ENCODE measurements at places on chromosomes 4 and X. TPM values are rescaled to one million over a fixed set of nuclear protein-coding genes. Genes with fewer than 3 reads are reported as not detected.

Gene MAGEB1
- not detected for total RNA-seq

- DNase-seq = no peak
Measured at GRCh38 chrX:50154429-50154828, 46.4 kb downstream of the AKAP4 start.

GRCh38 chr4:185920171-185920570 lies 108.2 kb upstream of the SORBS2 start:
- no peak for DNase-seq

- DNase-seq = no peak
Measured at GRCh38 chr4:40454816-40455215, 119.7 kb downstream of the CHRNA9 start.

GRCh38 chr4:7985072-7985471 lies 45.4 kb upstream of the AFAP1 start:
- no peak for DNase-seq

- no peak for DNase-seq
Measured at GRCh38 chr4:8732092-8732491, 139.5 kb downstream of the CPZ start.

DNA sequence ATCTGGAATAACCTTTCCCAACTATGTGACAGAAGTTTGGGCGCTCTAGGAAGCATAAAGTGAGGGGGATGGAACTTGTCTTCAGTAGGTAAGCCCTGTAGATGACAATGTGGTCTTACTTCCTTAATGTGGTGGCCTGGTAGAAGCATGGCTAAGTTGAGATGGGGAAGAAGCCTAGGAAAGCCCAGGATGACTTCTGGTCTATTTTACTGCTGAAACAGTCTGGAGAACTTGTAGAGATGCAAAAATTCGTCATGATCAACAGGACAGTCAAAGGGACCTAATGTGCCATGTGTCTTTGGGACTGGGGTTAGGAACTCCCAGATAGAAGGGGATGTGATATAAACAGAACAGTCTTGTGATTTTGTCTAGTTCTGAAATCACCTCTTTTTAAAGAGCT lies 40.8 kb downstream of the CCNG2 start:
- no peak for DNase-seq

Gene FAM236C
- total RNA-seq = not detected

- no peak for DNase-seq
Measured at GRCh38 chrX:40049084-40049641, 48.6 kb downstream of the BCOR start.

DNA sequence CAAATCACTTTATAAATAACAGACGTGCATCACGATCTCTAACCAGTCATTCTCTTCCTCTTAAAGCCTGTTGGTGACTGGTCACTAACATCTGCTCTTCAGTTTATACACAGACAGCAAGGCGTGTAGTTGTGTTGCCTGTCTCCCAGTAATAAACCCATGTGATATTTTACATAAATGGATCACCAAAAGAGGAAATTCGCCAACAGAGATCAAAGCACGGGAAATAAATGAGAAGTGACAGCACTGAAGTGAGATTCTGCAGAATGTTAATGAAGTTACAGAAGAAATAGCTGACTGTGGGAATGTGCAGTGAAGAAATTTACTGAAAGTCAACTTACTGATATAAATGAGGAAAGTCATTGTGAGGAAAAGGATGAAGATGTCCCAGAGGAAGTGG lies 47.0 kb downstream of the AFF1 start:
- no peak for DNase-seq

- no peak for DNase-seq
Measured at GRCh38 chr4:127609484-127609883, 23.3 kb upstream of the INTU start.

GRCh38 chr4:11585506-11585905 lies 156.8 kb upstream of the HS3ST1 start:
- DNase-seq = no peak

DNA sequence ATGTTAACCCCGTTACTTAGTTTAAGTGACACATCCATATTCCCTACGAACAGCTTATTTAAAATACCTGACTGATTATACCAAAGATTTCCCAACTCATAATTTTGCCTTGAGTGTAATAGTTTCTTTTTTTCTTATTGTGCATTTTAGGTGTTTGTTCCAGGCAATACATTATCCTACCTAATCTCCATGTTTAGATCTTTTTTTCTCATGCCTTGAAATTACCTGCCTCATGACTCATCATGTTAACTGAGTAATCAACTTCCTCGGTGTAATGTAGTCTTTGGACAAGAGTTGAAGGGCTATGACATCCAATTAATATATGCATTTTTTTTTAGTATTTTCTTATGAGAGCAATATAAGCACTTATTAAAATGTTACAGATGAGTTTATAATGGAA lies 228.7 kb upstream of the ANKRD50 start:
- DNase-seq = no peak

GRCh38 chr4:74682567-74683359 lies 111.6 kb downstream of the BTC start:
- no peak for DNase-seq

Gene RHOXF2B
- not detected for total RNA-seq

Gene NPY1R
- 1.2 TPM for total RNA-seq

- DNase-seq = peak; percentile 61
Measured at GRCh38 chr4:147860960-147861359, 129.1 kb downstream of the ARHGAP10 start.

DNA sequence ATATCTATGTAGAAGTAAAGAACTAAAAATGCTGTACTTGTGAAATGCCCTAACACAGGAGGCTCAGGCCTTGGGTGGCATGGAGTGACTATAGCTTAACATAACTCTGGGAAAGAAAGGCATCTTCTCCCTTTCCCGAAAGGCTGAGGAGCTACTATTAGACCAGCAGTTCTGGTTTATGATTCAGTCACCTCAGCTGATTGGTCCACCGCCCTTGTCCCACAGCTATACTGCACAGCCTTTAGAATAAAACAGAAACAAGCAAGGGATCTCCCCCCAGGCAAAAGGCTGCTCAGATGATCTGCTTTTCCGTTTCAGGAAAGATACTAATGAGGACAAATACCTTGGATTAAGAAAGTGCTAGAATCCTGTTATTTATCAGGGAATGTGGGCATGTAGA lies 171.3 kb downstream of the SNCA start:
- no peak for DNase-seq

DNA sequence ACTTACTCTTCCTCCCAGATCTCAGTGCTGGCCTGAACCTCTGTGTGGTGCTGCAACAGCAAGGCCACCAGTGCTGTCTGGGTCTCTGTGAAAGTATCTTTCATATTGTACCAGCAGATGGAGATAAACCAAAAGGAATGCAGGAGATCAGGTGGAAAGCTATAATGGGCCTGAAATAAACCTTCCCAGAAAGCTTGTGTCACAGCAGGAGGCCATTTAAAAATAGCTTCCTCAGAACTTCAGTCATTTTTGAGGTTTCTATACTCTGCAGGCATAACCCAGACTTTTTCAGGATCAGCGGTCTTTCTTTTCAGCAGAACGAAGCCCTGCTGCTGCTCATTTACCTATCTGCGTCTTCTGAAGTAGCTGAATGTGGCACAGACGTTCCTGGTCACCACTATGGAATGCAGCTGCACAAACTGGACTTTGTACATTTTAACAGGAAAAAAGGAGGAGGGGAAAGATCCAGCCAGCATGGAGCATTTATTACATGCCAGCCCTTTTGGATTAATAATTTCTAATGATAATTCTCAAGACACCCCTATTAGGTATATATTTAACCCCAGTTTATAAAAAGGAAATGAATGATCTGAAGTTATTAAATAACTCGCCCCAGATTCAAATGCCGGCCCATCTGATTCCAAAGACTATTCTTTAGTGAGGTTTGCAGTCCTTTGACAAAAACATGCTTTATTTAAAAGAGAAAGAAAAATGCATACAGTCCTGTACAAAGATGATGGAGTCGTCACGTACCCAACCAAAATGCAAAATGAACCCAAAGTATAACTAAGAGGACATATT lies 119.7 kb downstream of the NFKB1 start:
- no peak for DNase-seq

DNA sequence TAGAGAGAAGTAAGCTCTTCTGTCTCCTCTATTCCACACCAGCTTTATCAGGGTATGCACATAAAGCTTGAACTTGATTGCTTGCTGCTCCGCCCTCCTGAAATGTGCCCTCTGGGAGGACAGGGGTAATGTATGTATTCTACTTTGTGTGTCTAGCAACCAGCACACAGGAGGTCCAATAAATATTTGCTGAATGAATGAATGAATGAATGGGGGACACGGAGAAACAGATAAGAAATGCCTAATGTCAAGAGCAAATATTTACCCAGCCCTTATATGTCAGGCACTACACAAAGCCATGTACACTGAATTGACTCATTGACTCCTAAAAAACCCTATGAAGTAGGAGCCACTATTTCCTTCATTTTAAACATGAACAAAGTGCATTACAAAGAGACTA lies 2.3 kb upstream of the MSL3 start:
- DNase-seq = no peak

GRCh38 chrX:19354625-19355024 lies 10.9 kb downstream of the PDHA1 start:
- DNase-seq = no peak

- DNase-seq = peak; percentile 93
Measured at GRCh38 chrX:131704136-131704695, 160.3 kb downstream of the OR13H1 start.

Gene NALF2
- total RNA-seq = 0.11 TPM

DNA sequence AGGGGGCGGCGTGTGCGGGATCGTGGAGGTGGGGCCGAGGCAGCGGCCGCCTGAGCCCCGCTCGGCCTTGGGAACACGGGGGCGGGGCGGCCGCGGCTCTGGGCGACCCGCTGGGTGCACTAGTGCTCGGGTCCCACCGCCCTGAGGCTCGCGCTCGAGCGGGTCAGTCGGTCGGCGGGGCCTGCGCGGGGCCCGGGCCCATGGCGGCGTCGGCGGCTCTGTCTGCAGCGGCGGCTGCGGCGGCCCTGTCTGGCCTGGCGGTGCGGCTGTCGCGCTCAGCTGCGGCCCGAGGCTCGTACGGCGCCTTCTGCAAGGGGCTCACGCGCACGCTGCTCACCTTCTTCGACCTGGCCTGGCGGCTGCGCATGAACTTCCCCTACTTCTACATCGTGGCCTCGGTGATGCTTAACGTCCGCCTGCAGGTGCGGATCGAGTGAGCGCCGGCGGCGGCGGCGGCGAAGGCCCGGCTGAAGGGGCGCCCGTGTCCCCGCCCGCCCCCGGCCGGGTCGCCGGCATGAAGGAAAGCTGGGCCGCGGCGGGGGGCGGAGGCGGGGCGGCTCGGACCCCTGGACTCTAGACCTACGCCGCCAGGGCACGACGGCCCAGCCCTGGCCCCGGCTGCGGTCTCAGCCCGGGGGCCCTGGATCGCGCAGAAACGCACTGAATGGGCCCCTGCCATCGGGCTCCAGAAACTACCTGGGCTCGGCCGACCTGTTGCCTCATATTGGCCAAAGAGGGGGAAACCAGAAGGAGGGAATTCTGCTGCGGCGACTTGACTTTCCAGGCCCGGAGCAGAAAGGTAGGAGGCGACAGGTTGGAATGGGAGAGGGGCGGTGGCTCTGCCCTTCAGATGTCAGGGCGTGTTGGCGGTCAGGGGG lies at the start of gene SMIM10L2A:
SMIM10L2A (plus strand) TSS at position 13 of the 878 bp plus-strand sequence; CDS start at position 201, 188 bp downstream.
- no peak for DNase-seq

- DNase-seq = peak; percentile 82
Measured at GRCh38 chr4:54085284-54085683, 14.7 kb upstream of the GSX2 start.

DNA sequence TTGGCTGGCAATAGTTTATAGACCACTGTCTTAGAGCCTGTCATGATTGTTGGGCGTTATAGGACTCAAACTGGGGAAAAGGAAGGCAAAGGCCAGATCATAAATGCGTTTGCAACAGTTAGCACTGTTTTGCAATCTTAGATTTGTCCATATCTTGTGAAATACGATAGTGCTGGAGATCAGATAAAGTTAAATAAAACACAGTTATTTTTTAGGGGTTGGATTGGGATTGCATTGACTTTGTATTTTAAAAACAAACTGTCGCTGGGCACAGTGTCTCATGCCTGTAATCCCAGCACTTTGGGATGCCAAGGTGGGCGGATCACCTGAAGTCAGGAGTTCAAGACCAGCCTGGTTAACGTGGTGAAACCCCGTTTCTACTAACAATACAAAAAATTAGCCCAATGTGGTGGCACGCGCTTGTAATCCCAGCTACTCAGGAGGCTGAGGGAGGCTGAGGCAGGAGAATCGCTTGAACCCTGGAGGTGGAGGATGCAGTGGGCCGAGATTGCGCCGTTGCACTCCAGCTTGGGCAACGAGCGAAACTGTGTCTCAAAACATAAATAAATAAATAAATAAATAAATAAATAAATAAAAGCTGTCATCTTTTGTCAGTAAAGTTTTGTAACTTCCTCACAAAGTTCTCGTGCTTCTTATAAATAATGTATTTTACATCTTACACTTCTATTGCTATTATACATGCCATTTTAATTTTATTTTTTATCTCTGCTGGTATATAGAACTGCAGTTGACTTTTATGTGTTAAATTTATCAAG lies 117.2 kb downstream of the KDM6A start:
- no peak for DNase-seq

GRCh38 chrX:150092549-150092948 lies 154.3 kb upstream of the EOLA2 start:
- DNase-seq = no peak

DNA sequence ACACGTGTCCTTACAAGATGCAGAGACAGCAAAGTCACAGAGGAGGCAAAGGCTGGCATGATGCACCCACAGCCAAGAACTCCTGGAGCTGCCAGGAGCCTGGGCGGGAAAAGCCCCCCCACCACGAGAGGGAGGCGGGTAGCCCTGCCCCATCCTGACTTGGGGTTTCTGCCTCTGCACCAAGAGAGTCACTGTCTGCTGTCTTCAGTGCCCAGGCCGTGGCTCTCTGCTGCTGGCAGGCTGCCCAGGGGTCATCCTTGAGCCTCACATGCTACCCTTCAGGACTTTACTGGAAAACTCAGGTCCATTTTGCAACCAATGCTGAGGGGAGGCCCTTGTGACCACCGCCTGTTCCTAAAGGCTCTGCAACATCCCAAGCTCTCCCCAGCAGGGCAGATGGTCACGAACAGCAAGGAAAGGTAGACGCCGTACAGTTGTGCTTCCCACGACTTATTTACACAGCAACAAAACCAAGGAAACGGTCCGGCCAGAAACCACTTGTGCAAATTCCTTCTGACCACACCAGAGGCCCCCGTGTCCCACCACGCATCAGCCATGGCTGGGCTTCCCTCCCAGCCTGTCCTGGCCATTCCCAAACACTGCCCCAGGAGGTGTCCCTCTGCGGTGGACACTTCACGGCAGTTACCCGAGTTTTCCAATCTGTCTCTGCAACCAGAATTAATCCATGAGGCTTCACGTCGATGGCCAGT lies 56.9 kb downstream of the ACOX3 start:
- DNase-seq = peak; percentile 60

Gene KLHL34
- total RNA-seq = 16.6 TPM

DNA sequence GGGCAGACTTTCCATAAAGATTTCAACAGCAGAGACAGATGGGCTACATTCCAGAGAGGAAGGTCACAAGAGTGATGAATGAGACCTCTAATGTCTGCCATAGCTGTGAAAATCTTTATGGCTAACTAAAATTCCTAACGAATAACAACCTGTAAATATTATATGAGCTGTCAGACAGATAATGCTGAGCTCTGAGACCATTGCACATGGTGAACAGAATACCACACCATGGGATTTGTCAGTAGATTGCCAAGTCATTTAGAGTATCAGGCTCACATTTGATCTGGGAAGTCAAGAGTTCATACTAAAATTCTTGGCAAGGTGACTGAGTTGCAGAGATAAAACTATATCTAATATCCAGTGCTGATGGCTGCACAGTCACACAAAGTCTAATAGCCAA lies 259.2 kb upstream of the FTHL17 start:
- no peak for DNase-seq
